ENCODE measurements at places on chromosomes 7 and 10.
A peak's percentile ranks its signal among the peaks of the same experiment; 100 is the strongest.

DNA sequence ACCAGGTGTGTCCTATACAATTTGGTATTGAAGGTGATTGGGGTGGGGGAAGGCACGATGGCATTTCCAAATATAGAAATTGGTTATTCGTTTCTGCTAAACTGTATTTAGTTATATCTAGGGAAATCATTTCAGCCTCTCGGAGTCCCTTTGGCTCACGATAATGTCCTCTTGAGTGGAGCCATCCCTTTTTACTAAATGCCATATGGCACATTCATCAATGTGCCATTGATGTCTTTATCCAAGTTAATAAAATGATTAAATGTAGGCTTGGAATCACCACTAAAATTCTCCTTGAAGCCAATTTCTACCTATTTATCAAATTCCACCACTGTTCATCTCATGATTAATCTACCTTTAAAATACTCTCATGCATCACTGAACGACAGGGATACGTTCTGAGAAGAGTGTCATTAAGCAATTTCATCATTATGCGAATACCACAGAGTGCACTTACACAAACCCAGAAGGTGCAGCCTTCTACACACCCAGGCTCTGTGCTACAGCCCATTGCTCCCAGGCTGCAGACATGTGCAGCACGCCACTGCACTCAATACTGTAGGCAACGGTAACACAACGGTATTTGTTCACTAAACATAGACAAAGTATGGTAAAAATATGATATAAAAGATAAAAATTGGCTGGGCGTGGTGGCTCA lies 219.2 kb upstream of the C7orf33 start:
- DNase-seq = no peak

DNA sequence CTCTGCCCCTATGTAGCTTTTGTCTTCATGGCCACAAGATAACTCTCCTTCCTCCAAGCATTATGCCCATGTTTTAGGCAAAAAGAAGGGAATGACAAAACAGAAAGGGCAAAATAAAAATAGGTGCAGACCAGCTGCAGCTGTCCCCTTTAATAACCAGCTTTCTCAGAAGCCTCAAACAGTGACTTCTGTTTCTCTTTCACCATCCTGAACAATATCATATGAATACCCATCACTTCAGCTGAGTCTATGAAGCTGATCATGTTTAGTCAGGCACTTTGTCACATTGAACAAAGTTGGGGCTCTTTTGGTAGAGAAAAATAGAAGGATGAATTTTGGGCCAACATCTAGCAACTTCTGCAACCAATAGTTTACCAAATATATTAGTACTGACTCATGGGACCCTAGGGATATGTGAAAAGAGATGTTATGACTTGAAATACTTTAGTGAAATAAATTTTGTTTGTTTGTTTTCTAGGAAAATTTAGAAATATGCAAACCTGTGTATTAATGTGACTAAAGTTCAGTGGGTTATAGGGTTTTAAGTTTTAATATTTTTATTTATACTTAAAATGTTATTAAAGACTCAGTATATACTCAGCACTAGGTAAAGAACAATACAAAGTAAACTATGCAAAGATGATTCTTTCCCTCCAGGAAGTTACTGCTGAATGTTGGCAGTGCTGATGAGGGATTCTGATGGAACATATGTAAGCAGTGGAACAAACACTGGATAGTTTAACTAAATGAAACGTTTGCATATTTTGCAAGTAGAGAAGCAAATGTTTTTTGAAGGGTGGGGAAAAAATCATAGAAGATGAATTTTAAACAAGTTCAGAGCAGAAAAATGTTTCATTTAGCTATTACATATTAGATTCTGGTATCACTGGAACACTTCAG lies 133.7 kb downstream of the FOXP2 start:
- DNase-seq = no peak

DNA sequence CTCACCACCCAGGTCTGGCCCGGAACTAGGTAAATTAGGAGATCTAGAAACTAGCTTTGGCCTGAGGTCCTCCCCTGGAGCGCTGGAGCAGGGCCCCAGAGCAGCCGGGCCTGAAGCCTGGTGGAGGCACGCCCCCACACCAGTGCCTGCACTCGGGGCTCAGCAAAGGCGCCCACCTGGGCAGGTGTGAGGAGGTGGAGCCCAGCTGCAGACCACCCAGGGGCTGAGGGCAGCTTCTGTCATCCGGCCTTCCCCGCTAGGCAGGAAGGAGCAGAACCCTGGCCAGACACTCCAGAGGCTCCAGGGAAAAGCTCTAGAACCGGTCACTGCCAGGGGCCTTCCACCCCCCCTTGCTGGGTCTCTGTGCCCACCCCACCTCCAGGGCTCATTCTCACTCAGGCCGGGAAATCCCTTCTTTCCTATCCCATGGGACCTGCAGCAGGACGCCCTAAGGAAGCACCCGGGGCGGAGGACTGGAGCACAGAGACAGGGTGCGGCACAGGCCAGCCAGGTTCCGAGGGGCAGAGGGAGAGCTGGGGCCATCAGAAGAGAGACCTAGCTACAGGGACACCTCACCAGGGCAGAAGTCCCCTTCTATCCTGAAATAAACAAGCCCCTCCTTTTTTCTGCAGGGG lies 161.2 kb downstream of the NRF1 start:
- DNase-seq = no peak

DNA sequence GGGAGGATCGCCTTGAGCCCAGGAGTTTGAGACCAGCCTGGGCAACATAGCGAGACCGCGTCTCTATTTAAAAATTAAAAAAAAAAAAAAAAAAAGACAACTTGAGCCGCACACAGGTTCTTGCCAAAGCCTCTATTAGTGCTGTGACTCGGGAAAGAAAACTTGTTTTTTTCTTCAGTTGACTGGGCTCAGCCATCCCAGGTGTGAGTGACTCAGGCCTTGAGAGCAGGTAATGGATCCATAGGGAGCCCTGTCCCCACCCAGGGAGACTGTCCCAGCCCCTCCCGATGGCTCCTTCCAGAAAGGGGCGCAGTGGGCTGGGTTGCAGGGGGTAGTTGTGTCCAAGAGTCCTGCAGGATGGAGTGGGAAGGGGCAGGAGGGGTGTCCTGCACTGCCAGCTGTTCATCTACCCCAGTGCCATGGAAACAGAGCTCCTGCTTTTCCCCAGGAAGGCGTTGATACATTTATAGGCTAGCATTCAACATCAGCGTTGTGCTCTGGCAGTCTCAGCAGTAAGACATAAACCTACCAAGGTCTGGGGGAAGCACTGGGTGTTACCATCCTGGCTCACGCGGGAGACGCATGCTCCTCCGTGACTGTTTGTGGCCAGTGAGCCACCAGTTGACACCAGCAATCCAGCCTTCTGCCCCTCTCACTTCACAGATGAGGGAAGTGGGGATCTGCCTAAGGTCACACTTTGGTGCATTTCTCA lies 126.6 kb downstream of the CUX1 start:
- DNase-seq = no peak

DNA sequence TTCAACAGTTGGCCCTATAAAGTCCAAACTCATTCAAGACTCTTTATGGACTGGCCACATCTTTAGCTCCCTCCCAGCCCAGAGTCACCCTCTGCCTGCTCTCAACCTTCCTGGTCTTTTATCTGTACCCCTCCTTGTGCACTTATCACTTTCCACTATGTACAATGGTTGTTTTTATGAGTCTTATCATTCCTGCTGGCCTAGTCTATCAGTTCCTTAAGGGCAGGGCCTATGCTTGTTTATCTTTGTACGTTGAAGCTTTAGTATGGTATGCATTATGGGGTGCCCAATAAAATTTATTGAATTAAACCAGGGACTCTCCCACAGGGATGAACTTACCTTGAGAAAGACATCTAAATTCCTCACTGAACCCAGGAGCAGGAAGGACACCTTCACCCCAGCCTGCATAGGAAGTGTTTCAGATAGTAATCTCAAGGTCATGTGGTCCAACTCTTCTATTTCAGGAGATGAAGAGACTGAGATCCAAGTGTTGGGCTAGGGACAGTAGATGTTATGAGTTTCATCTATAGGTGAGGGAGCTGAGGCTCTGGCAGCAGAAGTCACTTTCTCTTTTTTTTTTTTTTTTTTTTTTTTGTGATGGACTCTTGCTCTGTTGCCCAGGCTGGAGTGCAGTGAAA lies 13.3 kb upstream of the PDCD4 start:
- DNase-seq = no peak

GRCh38 chr7:22137026-22137425 lies 191.3 kb upstream of the CDCA7L start:
- DNase-seq = no peak

DNA sequence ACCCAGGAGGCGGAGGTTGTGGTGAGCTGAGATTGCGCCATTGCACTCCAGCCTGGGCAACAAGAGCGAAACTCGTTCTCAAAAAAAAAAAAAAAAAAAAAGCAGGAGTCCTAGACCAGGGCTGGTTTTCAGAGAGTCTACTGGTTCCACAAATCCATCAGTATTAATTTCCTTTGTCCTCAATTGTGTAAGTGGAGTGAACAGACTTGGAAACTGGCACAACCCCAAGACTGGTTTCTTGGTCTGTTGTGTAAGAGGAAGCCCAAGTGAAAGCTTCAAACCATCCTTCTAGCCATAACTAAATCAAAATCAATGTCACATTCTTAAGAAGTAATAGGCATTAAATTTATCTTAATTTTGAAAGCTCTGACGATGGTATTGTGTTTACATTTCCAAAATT lies 213.6 kb downstream of the DGKI start:
- DNase-seq = no peak

DNA sequence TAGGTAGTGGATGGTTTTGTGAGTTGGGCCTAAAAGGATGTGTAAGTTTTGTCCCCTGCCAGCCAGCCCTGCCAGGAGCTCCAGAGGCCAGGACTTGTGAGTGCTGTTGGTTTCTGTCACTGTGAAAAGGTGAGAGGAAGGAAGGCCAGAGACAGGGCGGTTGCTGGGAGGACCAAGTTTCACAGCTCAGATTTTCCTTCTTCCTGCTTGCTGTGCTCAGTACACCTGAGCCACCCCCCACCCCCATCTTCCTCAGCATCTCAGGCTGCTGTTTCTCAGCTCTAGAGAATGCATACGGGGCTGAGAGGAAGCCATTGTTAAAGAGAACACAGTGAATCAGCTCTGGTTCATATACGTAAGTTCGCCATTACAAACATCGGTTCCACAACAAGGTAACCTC lies 139.9 kb downstream of the BUB3 start:
- no peak for DNase-seq

GRCh38 chr7:27048438-27048837 lies 47.4 kb downstream of the HOXA1 start:
- DNase-seq = no peak

- no peak for DNase-seq
Measured at GRCh38 chr7:67598469-67598868, 601.8 kb downstream of the TYW1 start.

- no peak for DNase-seq
Measured at GRCh38 chr7:120774481-120774880, 83.5 kb downstream of the TSPAN12 start.

DNA sequence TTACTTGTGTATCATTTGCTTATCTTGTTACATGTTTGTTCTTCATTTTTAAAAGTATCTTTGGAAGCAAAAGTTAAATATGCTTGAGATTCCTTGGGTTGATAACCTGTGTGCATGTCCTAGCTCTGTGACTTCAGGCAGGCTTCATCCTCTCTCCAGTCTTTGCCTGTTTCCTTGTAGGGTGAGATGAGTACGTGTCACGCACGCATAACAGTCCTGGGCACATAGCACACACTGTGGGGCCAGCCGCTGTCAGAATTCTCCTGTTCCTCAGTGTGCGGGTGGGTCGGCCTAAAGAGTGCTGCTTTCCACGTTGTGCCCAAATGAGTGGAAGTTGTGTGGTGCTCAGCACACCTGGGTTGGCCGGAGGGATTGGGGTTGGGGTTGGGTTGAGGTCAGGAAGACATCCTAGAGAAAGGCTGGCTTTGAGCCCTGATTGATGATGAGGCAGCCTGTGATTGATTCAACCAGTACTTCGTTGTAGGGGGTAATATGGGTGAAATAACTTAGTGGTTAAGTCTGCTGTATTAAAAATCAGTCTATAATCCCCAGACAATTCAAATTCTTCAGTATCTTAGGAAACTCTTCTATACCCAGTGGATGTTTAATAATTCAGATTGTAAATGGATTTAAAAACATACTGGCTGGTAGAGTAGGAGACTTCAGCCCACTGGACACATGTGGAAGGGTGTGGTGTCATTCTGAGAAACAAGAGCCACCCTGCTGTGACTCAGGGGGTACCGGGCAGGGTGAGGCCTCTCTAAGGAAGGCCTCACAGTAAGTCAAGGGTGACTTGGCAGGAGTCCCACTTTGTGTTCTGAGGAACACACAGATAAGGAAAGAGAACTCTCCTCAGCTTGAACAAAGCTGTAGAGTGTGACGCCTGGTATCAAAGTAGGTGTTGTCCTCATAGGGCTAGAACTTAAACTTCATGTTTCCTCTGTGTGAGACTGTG lies 54.8 kb downstream of the DAGLB start:
- DNase-seq = no peak

GRCh38 chr7:38318803-38319416 lies 45.5 kb upstream of the TARP start:
- DNase-seq = no peak

- DNase-seq = peak; percentile 74
Measured at GRCh38 chr10:96129387-96130325, at the start of gene ZNF518A. Gene ZNF518A, plus strand, starts transcription at chr10:96130297. Its CDS starts 26,026 bp downstream, at chr10:96156323.

DNA sequence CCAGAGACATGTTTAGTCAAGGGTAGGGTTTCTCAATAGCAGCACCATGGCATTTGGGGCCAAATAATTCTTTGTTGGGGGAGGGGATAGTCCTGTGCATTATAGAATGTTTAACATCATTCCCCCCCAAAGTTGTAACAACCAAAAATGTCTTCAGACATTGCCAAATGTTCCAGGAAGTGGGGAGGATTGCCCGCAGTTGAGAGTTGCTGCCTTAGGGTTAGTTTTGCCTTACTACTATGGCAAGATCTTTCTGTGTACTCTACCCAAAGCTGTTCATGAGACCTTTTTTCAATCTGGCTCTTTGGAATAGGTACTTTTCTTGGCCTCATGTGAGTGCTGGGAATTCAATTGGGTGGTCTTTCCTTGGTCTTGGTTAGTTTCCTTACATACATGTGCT lies 34.1 kb downstream of the SAMD8 start:
- no peak for DNase-seq

- DNase-seq = no peak
Measured at GRCh38 chr10:69864321-69864720, 62.6 kb downstream of the COL13A1 start.

DNA sequence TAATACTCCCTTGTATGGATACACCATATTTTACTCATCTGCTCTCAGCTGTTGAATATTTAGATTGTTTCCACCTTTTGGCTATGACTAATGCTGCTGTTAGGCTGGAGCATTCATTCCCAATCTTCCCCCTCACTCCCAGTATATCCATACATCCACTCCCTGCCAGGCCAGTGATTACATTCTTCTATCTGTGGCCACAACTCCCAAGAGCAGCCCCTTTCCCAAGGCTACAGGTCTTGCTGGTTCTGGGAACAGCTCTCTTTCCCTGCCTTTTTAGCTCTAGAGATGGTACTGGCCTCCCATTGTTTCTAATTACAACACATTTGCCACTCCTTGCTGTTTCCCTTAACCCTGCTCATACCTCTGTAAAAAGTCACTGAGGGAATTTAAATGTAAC lies 28.2 kb downstream of the SFR1 start:
- DNase-seq = no peak

DNA sequence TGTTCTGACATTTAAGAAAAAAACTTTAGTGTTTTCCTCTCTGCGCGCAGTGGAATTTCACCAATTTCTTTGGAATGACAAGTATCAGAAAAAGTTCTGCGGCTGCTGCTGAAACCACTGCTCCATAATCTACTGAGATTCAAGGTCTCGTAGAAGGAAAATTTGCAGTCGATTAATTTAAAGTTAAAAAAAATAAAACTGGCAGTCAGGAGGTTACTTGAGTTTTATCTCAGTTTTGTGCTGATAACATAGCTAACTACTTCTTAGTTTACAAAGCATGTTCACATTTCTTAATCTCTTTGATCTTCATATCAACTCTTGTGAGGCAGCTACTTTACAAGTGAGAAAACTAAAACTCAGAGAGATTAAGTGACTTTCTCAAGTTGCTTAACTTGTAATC lies 18.2 kb upstream of the CALD1 start:
- no peak for DNase-seq

Data from T-helper 17 cell (primary cell).